Osteocyte (in vitro differentiated cells): ENCODE measurements at places on chromosomes 11 and 22. TPM values are rescaled to one million over a fixed set of nuclear protein-coding genes. Genes with fewer than 3 reads are reported as not detected.

Gene CDHR5
- not detected in 2 replicates for total RNA-seq

Gene ARHGAP20
- 0.91 and 1.0 TPM in 2 replicates for total RNA-seq

DNA sequence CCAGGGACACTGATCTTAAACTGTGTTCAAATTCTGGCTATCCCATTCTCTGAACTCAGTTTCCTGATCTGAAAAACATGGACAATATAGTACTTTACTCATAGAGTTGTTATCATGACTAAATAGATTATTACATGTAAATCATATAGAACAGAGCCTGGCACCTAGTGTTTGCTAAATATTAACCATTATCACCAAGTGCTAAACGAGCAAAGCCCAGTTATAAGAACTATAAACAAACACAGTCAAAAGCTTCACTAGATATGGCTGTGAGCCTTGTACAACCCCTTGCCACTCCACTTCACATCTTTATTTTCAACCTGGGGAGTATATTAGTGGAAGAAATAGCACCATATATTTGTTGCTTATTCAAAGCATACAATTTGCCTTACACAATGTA, 338.9 kb upstream of the CADM1 start:
- no peak for DNase-seq

DNA sequence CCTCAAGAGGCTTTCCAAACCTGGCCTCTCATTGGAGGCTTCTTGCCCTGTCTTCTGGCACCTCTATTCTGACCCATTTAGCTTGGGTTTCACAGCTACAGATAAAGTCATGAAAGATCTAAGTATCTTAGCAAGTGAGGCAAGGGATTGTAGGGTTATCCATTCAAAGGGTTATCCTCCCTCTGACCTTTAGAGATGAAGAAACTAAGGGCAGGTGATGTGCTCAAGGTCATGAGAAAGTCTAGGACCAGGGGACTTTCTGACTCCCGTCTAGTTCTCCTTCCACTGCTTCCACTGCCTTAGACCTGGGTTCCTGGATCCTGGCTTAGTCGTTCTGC, 7.2 kb downstream of the PHOX2A start:
- DNase-seq, result no peak

GRCh38 chr11:125842321-125842948, 9.3 kb downstream of the PATE4 start:
- no peak for DNase-seq

GRCh38 chr22:30266445-30267381, at the start of gene OSM:
OSM (minus strand) TSS chr22:30266851; CDS start chr22:30266799, 52 bp downstream.
- no peak for DNase-seq

DNA sequence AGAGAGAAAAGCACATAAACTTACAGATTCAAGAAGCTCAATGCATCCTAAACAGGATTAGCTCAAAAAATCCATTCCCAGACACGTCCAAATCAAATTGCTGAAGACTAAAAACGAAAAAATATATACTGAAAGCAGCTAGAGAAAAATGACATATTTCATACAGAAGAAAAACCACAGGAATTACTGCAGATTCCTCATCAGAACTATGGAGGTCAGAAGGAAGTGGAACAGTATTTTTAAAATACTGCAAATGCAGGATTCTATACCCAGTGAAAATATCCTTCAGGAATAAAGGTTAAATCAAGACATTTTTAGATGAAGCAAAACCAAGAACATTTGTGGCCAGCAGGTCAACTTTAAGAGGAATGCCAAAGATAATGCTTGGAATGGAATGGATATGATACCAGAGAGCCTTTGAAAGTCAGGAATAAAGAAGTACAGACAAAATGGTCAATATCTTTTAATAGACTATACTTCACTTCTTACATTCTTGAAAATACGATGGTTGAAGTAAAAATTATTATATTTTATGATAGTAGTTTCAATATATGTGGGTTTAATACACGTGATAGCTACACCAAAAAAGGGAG, 352.9 kb downstream of the CTTN start:
- no peak for DNase-seq

GRCh38 chr22:27309697-27310096, 491.9 kb downstream of the MN1 start:
- DNase-seq, result no peak

Gene MTFP1
- 8.4 and 10.5 TPM in 2 replicates for total RNA-seq

Gene RFPL1
- total RNA-seq, result not detected in 2 replicates

- DNase-seq, result peak; percentile 78
These were observed 1425.1 kb downstream of the BRD1 start for GRCh38 chr22:48402591-48403031.

DNA sequence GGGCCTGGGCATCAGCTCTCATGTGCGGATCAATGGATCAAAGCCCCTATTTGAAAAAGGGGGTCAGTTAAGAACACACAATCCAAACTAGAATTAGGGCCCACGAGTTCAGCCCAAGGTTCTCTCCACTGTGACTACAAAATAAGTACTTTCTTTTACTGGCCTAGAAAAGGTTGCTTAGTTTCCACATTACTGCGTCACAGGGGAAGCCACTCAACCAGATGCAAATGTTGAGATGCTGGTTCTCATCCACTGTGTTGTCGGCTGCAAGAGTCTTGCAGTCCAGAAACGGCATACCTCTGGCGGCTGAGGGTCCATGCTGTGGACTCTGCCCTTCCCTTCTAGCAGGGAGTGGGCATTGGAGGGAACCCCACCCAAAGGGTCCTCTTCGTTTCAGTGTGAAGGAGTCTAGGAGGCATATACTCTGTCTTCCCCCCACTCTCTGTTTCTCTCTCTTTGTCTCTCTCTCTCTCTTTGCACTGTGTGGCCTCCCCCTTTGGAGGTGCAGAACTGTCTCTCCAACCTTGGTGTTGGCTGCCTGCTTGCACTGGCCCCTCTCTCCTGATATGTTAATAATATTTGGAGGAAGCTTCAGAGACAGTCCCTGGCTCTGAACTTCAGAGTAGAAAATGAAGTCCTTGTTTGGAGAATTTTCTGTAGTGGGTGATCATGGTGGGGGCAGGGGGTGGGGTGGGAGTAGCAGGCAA, 99.0 kb upstream of the NNMT start:
- no peak for DNase-seq

- no peak for DNase-seq
These were observed 79.9 kb upstream of the DRD2 start for GRCh38 chr11:113555071-113555619.

- no peak for DNase-seq
These were observed 24.6 kb downstream of the PPM1F start for GRCh38 chr22:21928048-21928447.

DNA sequence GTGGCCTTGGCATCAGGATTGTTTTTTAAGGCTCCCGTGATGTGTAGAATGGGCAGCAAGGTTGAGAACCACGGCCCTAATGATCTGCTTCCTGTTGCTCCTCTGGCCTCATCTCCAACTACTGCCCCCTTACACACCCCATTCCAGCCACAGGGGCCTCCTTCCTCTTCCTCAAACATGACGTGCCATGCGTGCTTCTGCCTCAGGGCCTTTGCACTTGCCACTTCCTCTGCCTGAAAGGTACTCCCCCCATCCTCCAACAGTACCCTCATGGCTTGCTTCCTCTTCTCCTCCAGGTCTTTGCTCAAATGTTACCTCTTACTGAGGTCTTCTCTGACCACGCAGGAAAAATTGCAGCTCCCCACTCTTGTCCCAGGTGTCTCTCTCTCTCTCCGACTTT, 93.9 kb upstream of the CSNK2A3 start:
- no peak for DNase-seq

DNA sequence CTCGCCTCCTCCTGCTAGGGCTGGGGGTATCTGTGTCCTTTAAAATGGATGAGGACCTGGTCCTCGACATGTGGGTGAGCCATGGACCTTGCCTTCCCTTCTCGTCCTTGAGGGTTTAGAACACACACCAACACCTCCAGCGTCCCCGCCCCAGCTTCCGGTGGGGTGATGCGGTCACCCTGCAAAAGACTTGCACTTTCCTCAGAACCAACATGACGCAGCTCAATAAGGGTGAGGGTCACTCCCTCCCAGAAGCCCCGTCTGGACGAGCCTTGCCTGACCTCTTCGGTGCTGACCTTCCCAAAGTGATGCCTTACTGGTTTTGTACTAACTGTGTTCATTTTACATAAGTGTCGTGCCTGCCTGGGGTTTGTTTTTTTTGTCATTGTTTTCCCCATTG, 41.0 kb downstream of the DBX1 start:
- DNase-seq, result no peak

GRCh38 chr11:2927851-2928604, 1.2 kb downstream of the PHLDA2 start:
- no peak for DNase-seq

DNA sequence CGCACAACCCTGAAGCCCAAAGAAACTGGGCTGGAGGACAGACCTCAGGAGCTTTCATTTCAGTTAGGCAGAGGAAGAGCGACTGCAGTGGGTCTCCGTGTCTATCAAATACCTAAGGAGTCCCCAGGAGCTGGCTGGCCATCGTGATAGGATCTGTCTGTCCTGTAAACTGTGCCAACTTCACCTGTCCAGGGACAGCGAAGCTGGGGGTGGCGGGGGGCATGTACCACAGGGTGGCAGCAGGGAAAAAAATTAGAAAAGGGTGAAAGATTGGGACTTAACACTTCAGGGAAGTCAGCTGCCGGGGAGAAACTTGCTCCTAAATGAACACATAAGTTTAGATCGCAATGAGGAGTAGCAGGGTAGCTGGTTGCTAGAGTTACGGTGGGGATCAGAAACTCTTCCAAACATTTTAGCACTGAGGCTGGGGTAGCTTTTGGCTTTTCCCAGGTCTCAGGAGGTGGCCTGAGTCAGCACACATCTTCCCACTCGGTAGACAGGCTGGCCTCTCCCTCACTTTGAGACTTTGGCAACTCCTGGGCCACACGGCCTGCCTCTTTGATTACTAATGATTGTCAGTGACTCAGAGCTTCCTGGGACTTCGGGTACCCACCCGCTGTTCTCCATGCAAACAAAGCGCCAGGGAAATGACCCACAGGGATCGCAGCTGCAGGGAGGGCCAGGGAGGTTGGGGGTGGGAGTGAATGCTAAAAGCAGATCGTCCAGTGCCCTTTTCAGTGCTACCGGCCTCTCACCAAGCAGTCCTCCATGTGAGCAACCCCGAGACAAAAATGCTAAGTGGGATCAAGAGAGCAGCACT, 2.9 kb upstream of the MTFP1 start:
- DNase-seq, result peak; percentile 85

Gene POU2AF3
- total RNA-seq, result not detected in 2 replicates

GRCh38 chr11:64181506-64182411, 4.2 kb upstream of the STIP1 start:
- peak; percentile 93 for DNase-seq

GRCh38 chr11:6225024-6225423, 9.4 kb downstream of the FHIP1B start:
- no peak for DNase-seq

DNA sequence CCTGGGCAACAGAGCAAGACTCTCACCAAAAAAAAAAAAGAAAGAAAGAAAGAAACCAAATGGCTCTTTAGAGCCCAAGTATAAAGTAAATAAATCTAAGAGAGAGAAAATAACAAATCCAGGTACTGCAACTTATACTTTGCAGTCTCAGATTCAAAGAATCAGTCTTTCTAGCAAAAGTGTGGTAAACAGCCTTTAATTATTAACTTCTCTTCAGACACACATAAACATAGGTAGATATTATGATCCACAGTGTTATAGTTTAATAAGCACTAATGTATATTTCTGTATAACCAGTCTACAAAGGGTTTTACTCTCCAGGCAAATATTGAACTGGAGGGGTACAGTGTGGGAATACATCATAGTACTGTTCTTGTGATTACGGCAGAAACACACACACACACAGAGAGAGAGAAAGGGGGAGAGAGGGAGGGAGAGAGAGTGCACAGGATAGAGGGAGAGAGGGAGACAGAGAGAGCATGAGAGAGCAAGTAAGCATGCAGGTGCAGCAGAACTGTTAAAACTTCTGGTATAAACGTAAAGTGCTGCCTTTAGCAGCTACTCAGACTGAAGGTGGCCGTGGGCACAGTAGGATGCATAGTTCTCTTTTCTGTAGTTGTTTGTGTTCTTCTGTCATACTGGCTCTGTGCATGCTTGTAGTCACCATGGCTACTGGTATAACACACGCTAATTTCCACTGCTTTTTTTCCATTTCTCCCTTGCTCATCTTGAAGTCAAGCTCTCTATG, 32.3 kb downstream of the MTMR2 start:
- no peak for DNase-seq

Gene PATE2
- total RNA-seq, result not detected in 2 replicates

- DNase-seq, result no peak
These were observed 437.0 kb downstream of the DYNC2H1 start for GRCh38 chr11:103546236-103546635.

- no peak for DNase-seq
These were observed 2.6 kb upstream of the HPX start for GRCh38 chr11:6443269-6444003.

Gene APOL1
- total RNA-seq, result 16.2 and 19.5 TPM in 2 replicates

Gene TSKU
- 84.0 and 84.1 TPM in 2 replicates for total RNA-seq

Gene OVOL1
- not detected in 2 replicates for total RNA-seq

GRCh38 chr11:124551189-124551588, 7.7 kb upstream of the OR8B12 start:
- no peak for DNase-seq

DNA sequence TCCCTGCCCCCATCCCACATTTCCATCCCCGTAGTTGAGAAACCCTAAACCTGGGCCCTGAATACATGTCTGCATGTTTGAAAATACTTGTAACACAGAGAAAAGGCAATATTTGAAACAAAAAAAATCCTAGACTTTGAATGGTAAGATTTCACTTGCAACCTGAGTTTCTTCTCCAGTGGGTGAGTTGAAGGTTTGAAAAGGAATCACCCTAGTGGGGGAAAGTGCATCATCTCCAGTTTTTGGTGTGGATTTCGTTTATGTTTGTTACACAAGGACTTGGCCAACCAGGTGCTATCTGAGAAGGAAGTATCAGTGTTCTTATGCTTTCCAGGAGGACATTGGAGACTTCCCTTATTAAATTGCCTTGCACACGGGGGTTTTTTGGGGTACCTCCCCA, 90.4 kb downstream of the ABTB2 start:
- no peak for DNase-seq

- DNase-seq, result no peak
These were observed 35.9 kb upstream of the LYVE1 start for GRCh38 chr11:10604340-10604748.

GRCh38 chr11:92225125-92225567, 528 bp downstream of the FAT3 start:
- no peak for DNase-seq

Gene TMEM86A
- 5.2 and 7.6 TPM in 2 replicates for total RNA-seq
